ENCODE measurements at places on chromosomes 1 and 21.

- DNase-seq, result no peak
These were observed 711.2 kb downstream of the MRPL39 start for GRCh38 chr21:24895885-24896734.

DNA sequence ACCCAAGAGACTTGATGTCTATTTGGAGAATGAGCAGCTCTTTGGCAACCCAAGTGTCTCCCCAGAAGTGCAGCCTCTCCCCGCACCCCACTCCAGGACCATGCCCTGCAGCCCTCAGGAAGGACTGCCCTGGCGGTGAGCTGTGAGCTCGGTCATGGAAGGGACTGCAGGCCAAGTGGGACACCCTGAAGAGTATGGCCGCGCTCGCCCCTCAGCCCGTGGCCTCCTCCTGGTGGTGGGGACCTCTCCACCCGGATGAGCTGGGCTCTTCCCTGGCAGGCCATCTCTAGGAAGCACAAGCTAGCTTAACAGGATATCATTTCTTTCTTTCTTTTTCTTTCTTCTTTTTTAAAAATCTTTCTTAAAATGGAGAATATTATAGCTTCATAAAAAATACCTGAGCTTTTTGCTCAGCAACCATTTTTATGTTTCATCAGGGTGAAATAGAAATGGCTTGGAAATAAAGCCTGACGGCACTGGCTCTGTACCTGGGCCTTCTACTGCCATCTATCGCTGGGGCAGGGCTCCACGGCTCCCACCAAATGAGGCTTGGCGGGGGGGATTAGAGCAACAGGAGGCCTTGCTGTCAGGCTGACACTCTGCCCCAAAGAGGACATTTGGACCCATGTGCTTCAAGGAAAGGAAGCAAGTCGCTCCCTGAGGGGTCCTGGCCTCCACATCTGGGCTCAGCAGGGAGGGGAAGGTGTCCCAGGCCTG lies 296.2 kb upstream of the VAMP3 start:
- DNase-seq, result no peak

DNA sequence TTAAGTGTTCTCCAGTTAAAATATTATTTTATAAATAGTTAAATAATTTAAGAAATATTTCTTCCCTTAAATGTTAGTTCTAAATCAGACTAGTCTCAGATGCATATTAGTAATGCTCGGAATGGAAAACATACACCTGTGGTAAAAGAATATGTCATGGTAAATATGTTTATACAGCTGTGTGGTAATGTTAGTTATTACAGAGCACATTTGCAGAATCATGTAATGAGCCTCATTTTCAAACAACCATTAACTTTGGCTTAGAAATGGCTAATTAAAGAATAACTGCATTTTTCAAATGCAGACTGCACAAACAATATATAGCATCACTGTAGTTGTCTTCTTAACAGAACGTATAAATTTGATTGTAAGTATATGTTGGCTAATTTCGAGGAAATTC lies 90.3 kb downstream of the DISP1 start:
- no peak for DNase-seq

DNA sequence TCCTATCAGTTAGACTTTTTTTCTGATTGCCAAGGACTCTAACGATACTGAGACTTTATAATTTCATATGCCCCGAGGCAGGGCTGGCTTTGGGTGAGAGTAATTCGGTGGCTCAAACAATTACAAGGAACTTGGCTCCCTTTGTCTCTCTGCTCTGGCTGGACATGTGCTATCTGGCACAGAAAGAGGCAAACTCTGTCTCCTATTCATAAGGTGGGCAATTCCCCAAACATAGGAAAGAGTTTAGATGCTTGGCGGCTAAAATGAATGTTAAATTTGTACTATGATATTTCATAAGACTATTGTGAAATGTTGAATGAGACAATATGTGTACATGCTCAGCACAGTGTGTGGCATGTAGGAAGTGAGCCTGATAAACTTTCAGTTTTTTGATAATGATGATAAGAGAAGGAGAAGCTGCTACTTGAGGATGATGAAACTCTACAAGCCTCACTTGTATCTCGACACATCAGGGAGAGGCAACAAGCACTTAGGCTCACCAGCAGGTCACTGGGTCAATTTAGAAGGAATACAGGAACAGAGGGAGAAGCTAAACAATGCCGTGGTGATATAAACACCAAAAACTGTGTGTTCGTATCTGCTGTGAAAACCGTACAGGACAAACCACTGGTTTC lies 12.6 kb upstream of the NTPCR start:
- no peak for DNase-seq

GRCh38 chr21:28127175-28127785 lies 865.4 kb downstream of the LTN1 start:
- no peak for DNase-seq

- DNase-seq, result no peak
These were observed 42.5 kb upstream of the TARDBP start for GRCh38 chr1:10969971-10970332.

GRCh38 chr1:64171246-64171645 lies 32.2 kb upstream of the UBE2U start:
- no peak for DNase-seq
